ENCODE measurements at places on chromosomes 4 and X.

DNA sequence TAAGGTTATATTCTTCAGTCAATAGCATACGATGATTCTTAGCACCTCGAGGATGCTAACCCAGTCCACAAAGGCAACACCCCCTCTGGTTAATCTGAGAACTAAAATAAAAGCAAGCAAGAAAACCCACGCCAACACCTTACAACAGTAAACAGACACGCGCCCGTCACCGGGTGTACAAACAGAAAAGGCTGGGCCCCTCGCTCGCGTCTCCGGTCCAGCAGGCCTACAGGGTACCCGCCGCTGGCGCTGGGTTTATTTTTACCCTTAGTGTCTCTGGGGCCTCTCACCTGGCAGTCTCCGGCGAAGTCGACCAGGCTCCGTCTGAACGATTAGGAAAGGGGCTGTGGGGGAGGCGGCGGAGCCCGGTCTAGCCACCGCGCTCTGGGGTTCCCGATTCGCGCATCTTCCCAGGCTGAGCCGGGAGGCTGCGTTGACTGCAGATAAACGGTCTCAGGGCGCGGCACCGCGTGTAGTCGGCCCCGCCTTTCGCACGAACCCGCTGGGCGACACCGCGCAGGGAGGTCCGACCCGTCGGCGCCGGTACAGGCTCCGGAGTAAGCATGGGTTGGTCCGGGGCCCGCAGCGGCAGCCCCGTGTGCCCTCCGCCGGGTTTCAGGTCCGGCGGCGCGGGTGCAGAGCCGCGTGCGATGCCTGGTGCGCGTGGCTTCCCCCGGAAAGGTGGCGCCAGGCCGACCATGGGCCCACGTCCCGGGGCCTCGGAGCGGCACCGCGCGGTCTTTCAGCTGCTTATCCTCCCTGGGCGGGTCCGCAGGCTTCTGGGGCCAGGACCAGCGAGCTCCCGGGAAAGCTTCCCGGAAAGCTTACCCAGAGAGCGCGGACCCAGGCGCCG, 441 bp downstream of the SLC9B2 start:
- peak; percentile 84 for DNase-seq

- no peak for DNase-seq
Measured at GRCh38 chrX:28888416-28888815, 301.2 kb downstream of the IL1RAPL1 start.

DNA sequence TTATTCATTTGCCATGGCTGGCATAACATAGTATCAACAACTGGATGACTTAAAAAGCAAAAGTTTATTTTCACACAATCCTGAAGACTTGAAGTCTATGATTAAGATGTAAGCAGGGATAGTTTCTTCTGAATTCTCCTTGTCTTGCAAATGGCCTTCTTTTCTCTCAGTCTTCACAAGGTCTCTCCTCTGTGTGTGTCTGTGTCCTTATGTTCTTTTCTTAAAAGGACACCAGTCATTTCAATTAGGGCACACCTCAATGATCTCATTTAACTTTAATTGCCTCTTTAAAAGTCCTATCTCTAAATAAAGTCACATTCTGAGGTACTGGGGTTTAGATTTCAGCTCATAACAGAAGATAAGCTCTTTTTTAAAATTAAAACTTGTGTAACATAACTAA, 399.7 kb downstream of the PABPC4L start:
- DNase-seq: no peak

DNA sequence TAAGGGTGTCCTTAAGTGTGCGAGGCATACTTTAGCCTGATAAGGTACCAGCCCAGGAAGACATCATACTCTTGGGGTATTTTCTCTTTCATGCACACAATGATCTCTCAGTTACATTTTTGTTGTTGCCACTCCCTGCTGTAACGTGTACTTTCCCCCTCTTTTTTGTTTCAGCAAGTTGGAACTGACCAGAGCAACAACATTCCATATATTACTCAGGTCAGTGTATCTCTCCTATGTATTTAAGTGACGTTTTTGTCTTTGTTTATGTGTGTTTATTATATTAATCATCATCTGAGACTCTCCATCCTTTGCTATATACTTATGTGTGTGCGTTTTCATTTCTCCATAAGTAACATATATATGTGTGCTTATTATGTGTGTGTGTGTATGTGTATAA, 71.3 kb upstream of the VBP1 start:
- DNase-seq: no peak

DNA sequence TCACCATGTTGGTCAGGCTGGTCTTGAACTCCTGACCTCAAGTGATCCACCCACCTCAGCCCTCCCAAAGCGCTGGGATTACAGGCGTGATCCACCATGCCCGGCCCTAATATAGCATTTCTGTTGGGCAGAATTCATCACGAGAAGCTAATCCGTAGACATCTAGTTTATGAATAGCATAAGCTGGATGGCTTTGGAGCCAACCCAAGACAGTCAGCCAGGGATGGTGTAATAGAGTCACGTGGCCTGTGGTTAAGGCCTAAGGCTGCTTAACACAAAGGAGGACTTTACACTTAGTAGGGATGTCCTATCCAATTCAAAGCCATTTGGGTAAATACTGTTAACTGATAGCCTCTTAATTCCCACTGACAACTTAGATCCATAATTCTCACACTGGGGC, 173.6 kb downstream of the RAP1GDS1 start:
- DNase-seq: no peak

- peak; percentile 14 for DNase-seq
Measured at GRCh38 chr4:123449780-123450179, 53.2 kb downstream of the SPRY1 start.

- DNase-seq: peak; percentile 92
Measured at GRCh38 chr4:3292571-3293400, at the start of gene RGS12. TSS of gene RGS12 (plus strand) at chr4:3293021. CDS start at chr4:3316171, 23,150 bp downstream.

GRCh38 chrX:23052324-23052723, 52.6 kb downstream of the DDX53 start:
- DNase-seq: no peak

DNA sequence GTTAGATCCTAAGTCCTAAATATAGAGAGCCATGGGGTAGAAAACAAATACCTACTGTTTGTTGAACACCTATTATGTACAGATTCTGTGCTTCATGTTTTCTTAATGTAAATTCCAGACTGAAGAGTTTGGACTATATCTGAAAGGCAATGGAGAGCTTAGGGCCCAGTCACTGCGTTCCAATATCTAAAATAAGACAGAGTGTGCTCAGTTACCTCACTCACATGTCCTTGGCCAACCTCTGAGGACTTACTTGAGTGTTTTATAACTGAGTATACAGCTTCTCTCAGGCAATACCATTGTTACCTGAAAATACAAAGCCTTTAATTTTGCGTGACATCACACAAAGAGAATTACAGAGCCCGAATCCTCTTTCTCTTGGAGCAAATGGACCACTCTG, 53.2 kb downstream of the GRIA3 start:
- no peak for DNase-seq

GRCh38 chr4:126396703-126397102, 1081.9 kb downstream of the FAT4 start:
- DNase-seq: peak; percentile 5

GRCh38 chr4:4820739-4821138, 38.7 kb upstream of the MSX1 start:
- no peak for DNase-seq

DNA sequence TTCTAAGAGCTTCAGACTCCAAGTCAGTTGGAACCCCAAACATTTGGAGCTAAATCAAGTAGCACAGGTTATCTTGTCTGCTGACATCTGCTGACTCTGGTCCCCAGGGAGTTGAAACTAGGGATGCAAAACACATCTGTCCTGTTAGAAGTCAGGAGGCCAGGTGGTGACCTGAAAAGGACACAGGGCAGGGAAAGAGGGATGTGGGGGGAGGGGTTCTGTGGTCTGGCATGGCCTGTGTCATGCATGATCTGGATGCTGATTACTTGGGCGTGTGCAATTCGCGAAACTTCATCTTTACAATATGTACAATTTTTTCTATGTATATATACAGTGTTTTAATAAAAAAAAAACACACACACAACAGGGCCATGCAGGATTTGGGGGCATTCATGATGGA, 55.3 kb downstream of the FHDC1 start:
- peak; percentile 58 for DNase-seq

GRCh38 chrX:15683193-15683592, 18.6 kb upstream of the CLTRN start:
- peak; percentile 33 for DNase-seq

DNA sequence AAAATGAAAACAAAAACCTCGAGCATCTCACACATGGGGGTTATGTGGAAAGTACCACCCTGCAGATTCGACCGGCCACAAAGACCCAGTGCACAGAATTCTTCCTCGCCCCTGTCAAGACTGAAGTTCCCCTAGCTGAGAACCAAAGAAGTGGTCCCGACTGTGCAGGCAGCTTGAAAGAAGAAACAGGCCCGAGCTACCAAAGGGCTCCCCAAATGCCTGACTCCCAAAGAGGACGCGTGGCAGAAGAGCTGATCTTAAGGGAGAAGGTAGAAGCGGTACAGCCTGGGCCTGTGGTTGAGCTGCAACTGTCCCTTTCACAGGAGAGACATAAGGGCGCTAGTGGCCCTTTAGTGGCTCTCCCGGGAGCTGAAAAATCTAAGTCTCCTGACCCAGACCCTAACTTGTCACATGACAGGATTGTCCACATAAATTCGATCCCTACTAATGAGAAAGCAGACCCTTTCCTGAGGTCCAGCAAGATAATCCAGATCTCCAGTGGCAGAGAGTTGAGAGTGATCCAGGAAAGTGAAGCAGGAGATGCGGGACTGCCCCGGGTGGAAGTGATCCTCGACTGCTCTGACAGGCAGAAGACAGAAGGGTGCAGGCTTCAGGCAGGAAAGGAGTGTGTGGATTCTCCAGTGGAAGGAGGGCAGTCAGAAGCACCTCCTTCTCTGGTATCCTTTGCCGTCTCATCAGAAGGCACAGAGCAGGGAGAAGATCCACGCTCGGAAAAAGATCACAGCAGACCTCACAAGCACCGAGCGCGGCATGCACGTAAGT, 108.8 kb upstream of the MYOZ2 start:
- no peak for DNase-seq

- peak; percentile 13 for DNase-seq
Measured at GRCh38 chr4:138205531-138206233, 36.5 kb downstream of the SLC7A11 start.

- DNase-seq: no peak
Measured at GRCh38 chrX:17644001-17644400, 93.3 kb upstream of the SCML1 start.

GRCh38 chrX:96382018-96382417, 302.6 kb upstream of the DIAPH2 start:
- no peak for DNase-seq

- DNase-seq: no peak
Measured at GRCh38 chr4:132763465-132763864, 385.6 kb upstream of the PCDH10 start.

DNA sequence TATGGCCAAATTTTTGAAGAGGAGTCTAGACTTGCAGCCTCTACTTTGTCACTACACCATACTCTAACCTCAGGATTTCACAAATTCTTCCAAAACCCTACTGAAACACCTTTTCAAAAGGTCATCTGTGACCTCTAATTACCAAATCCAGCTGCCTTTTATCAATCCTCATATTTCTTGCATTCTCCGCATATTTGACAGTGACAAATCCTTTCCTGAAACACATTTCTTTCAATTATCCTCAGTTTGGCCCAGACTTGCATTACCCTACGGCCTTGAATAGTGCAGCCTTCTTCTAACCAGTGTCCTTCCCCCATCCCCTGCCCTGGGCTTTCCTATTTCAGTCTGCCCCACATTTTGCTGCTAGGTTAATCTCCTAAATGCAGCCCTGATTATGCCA, 25.5 kb downstream of the MID2 start:
- no peak for DNase-seq

DNA sequence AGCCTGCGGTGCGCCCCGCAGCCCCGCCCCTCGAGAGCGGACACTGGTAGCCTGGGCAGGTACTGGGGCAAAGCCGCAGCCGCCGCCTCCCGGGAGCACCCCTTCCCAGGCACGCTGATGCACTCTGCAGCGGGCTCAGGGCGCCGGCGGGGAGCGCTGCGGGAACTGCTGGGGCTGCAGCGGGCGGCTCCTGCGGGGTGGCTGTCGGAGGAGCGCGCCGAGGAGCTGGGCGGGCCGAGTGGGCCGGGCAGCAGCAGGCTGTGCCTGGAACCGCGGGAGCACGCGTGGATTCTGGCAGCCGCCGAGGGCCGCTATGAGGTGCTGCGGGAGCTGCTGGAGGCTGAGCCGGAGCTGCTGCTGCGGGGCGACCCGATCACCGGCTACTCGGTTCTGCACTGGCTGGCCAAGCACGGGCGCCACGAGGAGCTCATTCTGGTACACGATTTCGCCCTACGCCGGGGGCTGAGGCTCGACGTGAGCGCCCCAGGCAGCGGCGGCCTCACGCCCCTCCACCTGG, 401 bp downstream of the SOWAHD start:
- DNase-seq: peak; percentile 31

GRCh38 chr4:35824231-35824630, 420.1 kb downstream of the ARAP2 start:
- DNase-seq: no peak

- DNase-seq: peak; percentile 1
Measured at GRCh38 chrX:16067886-16068515, 55.4 kb upstream of the GRPR start.

DNA sequence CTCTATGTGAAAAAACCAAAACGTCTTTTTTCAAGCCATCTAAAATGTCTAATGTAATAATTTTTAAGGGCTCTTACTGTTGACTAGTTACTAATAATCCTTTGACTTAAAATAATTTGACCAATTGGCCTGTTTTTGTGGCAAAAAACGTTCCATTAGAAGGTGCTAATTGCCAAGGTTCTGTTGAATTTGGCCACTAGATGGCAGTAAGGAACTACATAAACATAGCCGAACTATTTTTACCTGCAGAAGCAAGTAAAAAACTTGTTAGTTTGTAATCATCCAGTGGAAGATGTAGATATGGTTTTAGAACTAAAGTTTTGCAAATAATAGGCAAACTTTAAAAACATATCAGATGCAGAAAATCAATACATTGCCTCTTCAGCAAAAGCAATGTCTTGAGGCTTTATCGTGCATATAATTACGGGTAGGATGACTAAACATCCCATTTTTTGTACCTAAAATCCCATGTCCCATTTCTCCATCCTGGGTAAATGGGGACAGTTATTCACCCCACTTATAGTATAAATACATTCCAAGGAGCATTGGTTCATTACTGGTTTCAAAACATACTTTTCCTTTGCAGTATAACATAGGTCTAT, 57.6 kb downstream of the PROM1 start:
- DNase-seq: peak; percentile 83

GRCh38 chrX:136608295-136608933, 39.5 kb upstream of the CD40LG start:
- peak; percentile 74 for DNase-seq

DNA sequence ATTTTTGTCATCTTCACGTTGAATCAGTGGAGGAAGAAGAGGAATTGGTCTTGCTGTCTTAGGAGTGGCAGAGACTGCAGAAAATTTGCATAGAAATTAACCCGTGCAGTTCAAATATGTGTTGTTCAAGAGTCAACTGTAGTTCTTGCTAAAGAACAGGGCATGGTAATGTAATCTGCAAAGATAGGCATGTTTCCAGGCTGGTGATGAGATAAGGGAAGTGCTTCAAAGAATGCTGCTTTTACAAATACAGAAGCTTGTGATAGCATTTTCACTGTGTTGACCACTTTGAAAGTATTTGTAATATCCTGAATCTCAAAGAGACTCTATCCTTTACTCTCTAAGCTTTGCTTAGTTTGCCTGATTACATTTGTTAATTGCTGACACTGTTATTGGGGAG, 60.1 kb downstream of the PRRG1 start:
- peak; percentile 15 for DNase-seq

- DNase-seq: peak; percentile 82
Measured at GRCh38 chr4:169410839-169411770, 140.3 kb upstream of the SH3RF1 start.

- no peak for DNase-seq
Measured at GRCh38 chr4:39942507-39942906, 35.2 kb downstream of the PDS5A start.
